ENCODE measurements at places on chromosomes 2 and 18. TPM values are rescaled to one million over a fixed set of nuclear protein-coding genes. Genes with fewer than 3 reads are reported as not detected.

Gene AKAIN1
- total RNA-seq = not detected

Gene NOSTRIN
- 10.0 TPM for total RNA-seq

- DNase-seq = no peak
These were observed 833.1 kb upstream of the CRIM1 start for GRCh38 chr2:35522450-35522849.

Gene EPB41L3
- 554 TPM for total RNA-seq

Gene DLX1
- 3.8 TPM for total RNA-seq

DNA sequence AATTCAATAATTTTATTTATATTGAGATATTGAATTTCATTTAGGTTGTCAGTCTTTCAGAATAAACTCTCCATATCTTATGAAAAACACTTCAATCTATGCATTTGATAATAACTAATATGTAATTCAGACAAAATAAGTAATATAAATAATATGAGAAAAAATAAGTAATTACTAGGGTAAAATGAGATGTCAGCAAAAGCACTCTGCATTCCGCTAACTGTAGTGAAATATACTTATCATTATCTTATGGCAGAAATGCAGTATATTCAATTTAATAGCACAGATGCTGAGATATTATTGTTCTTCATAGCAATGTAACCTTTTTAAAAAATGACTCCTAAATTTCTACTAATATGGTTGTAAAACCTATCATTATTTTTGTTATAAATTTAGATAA, 606.2 kb upstream of the VRK2 start:
- DNase-seq = no peak

- DNase-seq = no peak
These were observed 45.3 kb downstream of the ADCYAP1 start for GRCh38 chr18:949724-950631.

Gene CCDC150
- 7.9 TPM for total RNA-seq

DNA sequence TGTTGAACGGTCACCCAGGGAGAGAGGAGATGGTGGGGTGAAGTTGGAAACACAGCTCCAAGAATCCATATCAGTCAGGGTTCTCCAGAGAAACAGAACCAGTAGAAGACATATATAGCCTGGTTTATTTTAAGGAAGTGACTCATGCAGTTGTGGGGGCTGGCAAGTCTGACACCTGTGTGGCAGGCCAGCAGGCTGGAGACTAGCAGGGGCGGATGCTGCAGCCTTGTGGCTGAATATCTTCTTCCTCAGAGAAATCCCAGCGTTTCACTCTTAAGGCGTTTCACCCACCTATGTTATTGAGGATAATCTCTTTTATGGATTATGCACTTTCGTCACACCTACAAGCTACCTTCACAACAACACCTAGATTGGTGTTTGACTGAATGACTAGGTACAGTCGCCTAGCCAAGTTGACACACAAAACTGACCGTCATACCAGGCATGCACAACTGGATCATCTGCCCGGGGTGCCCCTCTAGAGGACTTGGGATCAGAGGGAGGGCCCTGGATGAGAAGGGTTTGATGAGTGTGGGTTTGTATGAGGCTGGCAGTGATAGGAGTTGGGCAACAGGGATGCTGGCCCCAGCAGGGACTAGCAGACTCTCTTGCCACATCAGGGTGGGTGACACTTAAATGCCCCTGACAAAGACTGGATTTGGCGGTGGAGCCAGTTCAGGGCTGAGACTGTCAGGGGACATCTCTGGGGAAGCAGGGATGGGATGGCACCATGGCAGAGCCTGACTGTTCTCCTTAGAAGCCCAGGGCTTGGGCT, 23.4 kb downstream of the MROH2A start:
- no peak for DNase-seq

Measured in NCI-H460 (cell line).